ENCODE measurements at places on chromosomes 6 and 20.

DNA sequence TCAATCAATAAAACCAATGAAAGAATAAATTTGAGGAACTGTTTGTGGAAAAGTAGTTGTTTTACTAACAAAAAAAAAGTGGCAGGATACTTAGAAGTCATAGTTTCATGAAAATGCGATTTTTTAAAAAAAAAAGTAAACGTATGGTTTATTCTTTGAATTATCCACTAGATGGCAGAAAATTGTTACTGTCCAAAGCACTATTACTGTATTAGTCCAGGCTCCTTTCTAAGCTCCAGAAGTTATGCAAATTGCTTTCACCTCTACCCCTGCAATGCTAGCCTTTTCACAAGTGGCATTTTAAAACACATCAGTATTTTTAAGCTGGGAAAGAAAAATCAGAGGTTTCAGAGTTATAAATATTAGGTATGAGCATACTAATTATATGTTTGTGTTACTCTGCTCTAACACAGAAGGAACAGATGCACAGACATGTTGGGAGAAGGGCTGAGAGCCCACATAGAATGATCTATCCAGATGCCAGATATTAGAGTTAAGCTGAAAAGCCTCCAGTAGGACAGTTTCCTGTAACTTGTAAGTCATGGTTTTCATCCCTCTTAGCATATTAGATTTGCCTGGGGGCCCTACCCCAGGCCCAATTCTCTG is 63.9 kb downstream of the FHL5 start:
- DNase-seq = no peak

- no peak for DNase-seq
Measured at GRCh38 chr20:4160761-4161305, 145.5 kb upstream of the RNF24 start.

DNA sequence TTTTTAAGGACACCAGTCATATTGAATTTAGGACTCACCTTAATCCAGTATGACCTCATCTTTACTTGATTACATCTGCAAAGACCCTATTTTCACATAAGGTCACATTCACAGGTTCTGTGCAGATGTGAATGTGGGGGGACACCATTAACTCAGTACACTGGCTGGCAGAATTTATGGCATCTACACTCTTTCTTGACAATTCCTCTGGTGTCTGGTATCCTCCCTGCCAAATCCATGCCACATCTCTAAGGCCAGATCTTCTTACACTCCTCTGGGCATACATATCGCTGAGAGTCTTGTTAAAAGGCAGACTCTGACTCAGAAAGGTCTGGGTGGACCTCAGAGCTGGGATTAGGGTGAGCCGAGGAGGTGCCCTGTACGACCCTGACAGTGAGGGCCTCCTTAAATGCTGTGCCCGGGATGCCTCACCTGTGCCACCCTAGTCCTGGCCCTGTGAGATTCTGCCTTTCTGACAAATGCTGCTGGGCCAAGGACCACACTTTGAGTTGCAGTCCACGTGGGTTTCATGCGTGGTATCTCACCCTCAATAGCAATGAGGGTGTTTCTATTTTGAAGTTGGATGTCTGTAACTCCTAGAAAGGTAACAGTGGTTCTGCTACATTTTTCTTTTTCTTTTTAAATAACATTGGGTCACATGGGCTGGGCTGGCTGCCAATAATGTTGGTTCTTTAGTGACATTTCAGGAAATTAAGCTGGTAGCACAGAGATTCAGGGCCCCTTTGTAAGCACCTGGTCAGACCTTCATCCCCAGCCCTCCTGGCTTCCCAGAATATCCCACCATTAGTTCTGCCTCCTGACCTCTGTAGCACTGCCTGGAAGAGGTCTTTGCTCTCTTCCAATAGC is 17.2 kb upstream of the LRRN4 start:
- DNase-seq = no peak

DNA sequence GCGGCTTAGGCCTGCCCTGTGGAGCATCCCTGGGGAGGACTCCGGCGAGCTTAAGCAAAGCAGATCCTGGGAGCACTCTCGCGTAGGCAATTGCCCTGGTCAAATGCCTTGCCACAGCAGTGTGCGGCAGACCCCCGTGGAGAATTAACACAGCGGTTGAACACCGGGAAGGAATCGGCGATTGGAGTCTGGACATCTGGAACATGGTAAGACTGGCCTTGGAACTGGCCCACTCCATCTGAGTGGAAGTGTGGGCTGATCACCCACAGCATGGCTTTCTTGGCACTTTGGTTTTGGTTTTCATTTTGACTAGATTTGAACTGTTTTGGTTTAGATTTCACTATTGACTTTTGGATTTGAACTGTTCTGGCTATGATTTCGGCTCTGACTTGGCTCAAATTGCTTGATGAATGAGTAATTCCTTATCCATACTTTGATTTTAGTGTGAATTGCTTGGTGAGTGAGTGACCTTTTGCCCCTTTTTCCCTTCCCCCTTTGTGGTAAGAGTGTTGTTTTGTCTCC is 300.7 kb downstream of the RNGTT start:
- DNase-seq = no peak

- no peak for DNase-seq
Measured at GRCh38 chr6:30405934-30406333, 61.0 kb downstream of the RPP21 start.

- DNase-seq = no peak
Measured at GRCh38 chr20:9572670-9573069, 58.3 kb downstream of the LAMP5 start.

- no peak for DNase-seq
Measured at GRCh38 chr6:131182991-131183425, 47.7 kb downstream of the AKAP7 start.

GRCh38 chr6:146028252-146028795 is 538 bp upstream of the GRM1 start:
- no peak for DNase-seq

GRCh38 chr20:13545790-13546189 is 92.9 kb downstream of the TASP1 start:
- DNase-seq = no peak

DNA sequence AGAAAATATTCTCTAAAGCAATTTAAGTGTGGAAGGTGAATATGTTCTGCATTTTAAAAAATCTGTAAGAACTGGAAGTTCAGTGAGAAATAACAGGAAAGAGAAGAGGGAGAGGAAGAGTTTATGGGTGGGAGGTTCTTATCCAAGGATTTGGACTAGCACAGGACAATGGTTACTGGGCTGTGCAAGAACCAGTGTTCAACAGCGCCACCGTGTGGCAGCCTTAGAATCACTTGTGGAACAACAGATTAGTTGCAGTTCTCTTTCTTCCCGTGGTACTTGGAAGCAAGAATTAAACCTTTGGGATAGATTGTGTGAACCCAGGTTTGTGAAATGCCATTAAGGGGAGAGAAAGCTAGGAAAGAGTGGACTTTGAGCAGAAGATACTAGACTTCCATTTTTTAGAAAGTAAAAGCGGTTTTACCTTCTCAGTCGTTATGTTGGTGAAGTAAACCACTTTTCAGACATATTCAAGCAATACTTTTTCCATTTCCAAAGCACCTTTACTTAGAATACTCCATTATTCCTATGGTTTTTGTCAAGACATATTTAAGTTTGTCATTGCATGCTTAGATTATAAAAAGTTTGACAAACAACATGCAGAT is 436.7 kb downstream of the RNF144B start:
- DNase-seq = no peak

- no peak for DNase-seq
Measured at GRCh38 chr6:15476631-15477380, 186.0 kb downstream of the DTNBP1 start.
